ENCODE measurements at places on chromosomes 12 and 14.

GRCh38 chr12:13200841-13201240, 4.3 kb downstream of the EMP1 start:
- DNase-seq: no peak

- DNase-seq: no peak
Measured at GRCh38 chr14:76870166-76870565, 44.0 kb downstream of the LRRC74A start.

GRCh38 chr12:7150356-7150755, 20.2 kb downstream of the CLSTN3 start:
- no peak for DNase-seq

DNA sequence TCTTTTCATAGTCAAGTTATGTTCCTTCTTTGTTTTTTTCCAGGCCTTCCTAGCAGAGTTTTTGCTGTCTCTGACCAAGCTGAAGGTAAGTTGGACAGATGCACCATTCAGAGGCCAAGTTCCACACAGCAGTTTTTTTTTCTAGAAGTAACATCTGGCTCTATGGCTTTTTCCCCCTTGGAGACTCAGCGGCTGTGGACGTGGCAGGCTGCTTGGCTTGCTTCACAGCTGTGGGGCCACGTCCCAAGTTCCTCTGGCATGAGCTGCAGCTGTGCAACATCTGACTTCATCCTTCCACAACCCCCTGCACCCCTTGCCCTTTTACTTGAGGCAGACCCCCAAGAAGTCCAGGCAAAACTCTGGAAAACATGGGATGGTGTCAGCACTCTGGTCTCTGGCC, 24.2 kb upstream of the RHOJ start:
- no peak for DNase-seq

- DNase-seq: no peak
Measured at GRCh38 chr14:89773644-89774316, 180.8 kb downstream of the EFCAB11 start.

GRCh38 chr14:54169254-54169924, 212.8 kb upstream of the BMP4 start:
- DNase-seq: no peak

- no peak for DNase-seq
Measured at GRCh38 chr14:101460521-101460920, 100.8 kb upstream of the DIO3 start.
